Endodermal cell (in vitro differentiated cells): ENCODE measurements at places on chromosomes 12 and 14.

- peak; percentile 31 for DNase-seq
Measured at GRCh38 chr12:5888816-5889315, 56.2 kb downstream of the ANO2 start.

GRCh38 chr12:51883295-51883694, 4.6 kb upstream of the ANKRD33 start:
- peak; percentile 24 for DNase-seq

- no peak for DNase-seq
Measured at GRCh38 chr14:86780876-86781510, 1212.0 kb downstream of the GALC start.

DNA sequence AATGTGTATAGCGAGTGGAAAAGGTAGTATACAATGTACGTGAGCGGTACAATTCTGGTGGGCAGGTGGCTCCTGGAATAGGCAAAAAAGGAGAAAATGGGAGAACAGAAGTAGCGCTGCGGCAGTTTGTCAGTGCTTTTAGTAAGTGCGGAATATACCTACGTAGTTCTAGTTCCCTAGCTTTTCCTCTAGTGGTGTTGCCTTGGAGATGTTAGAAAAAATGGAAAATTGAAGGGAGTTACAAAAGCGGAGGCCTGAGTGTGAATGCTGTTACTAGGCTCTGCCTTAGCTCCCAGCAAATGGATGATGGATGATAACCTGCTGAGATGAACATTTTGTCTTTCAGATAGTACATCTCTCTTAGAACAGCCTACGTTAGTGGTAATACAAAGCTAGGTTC, 1.1 kb downstream of the TTC8 start:
- no peak for DNase-seq

GRCh38 chr14:31968956-31969698, 108.0 kb upstream of the ARHGAP5 start:
- DNase-seq, result no peak

DNA sequence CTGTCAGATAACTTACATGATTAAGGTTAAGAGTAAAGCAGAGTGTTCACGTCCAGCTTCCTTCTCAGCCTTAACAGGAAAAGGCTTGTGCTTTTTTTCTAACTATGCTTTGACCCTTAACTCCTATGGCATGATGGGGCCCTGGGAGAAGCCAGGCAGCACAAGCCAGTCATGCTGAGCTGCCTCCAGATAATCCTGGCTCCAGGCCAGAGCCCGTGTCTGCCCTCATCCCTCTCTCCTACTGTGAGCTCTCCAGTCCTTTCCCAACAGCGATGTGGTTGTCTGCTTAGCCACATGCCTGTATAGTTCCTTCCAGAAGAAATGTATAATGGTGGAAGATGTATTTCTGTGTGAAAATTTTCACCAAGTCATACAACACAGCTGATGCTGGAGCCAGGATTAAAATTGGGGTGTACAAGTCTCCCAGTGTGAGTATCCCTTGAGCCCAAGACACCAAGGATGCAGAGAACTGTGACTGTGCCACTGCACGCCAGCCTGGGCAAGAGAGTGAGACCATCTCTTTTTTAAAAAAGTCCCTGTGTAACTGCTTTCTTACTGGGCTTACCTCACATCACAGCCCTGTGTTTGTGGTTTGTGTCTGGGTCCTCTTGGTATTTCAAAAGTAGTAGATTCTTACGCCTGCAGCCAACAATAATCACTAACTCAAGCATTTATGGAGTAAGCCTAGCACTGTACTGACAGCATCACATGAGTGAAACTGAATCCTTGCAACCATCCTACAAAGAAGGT, 7.9 kb upstream of the ITFG2 start:
- no peak for DNase-seq

DNA sequence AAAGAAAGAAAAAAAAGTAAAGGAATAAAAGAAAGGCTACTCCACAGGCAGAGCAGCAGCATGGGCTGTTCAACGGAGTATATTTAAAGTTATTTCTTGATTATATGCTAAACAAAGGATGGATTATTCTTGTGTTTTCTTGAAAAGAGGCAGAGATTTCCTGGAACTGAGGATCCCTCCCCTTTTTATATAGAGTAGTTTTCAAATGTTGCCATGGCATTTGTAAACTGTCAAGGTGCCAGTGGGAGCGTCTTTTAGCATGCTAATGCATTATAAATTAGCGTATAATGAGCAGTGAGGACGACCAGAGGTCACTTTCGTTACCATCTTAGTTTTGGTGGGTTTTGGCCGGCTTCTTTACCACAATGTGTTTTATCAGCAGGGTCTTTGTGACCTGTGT, 383.0 kb downstream of the PCNX1 start:
- DNase-seq, result no peak

DNA sequence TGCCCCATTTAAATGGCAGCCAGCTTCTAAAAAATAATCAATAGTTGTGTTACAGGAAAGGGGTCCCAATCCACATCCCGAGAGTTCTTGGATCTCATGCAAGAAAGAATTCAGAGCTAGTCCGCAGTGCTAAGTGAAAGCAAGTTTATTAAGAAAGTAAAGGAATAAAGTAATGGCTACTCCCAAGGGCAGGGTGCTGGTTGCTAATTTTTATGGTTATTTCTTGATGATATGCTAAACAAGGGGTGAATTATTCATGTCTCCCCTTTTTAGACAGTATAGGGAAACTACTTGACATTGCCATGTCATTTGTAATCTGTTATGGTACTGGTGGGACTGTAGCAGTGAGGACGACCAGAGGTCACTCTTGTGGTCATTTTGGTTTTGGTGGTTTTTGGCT, 591.3 kb downstream of the LRFN5 start:
- no peak for DNase-seq

DNA sequence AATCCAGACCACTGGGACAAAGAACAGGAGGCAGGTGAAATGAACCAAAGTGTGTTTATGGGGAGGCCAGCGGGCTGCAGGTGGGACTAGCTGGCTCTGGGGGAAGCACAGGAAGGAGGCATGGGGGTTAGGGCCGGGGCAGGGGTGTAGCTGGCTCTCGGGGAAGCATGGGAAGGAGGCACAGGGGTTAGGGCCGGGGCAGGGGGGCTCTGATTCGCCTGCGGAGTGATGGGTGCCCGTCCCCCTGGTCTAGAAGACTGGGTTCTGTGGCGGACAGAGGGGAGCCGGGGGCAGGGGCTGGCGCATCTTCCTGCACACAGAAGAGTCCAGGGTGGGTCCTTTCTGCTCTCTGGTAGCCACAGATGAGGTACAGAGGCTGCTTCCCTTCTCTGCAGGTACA, 310.3 kb downstream of the TMEM121 start:
- no peak for DNase-seq

GRCh38 chr14:72512925-72513324, 381.0 kb downstream of the DPF3 start:
- DNase-seq, result no peak

- DNase-seq, result no peak
Measured at GRCh38 chr12:128968668-128969067, 115.4 kb downstream of the GLT1D1 start.

GRCh38 chr14:51367600-51367931, 127.5 kb downstream of the TMX1 start:
- DNase-seq, result no peak

- no peak for DNase-seq
Measured at GRCh38 chr12:58291106-58291505, 349.7 kb downstream of the ATP23 start.

DNA sequence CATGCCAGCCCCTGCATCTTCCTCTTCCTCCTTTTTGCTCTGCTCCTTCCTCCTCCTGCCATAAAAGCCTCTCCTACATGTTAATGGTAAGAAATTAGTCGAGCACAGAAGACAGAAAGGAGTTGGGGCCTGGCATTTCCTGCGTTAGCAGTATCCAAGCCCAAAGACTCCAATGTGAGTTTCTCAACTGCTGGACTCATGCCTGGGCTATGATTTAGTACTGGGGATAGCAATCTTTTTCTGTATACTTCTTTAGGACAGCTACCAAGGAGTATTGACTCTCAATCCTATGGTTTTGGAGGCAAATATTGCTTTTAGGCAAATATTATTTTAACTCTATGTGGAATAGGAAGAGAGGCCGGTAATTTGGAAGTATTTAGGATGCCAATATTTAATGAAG, 18.0 kb upstream of the SLC38A4 start:
- no peak for DNase-seq

DNA sequence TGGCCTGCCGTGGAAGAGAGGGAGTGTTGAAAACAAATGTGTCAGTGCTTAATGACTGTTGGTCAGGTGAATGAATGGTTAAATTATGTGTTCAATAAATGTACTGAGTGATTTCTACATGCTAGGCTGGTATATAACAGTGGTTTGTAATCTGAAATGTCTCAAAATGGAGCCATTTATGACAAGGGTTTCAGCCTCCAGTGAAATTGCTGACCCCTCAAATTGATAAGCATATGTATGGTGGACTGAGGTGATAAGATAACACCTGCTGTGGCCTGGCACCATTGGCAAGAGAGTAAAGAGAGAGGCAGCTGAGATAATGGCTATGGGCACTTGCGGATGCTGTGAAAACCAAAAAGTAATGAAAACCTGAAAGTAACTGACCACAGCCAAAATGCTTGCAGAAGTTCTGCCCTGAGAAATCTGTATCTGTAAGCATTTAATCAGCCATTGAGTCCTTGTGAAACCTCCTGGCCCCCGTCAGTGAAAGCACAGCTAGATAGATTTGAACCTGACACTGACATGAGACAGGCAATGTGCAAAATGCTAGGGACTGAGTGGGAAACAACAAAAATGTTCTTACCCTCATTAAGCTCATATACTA, 1.4 kb upstream of the BCAT1 start:
- DNase-seq, result no peak

- DNase-seq, result no peak
Measured at GRCh38 chr14:52000696-52001095, 11.3 kb downstream of the RTRAF start.

GRCh38 chr14:22984959-22985658, 2.8 kb upstream of the AJUBA start:
- no peak for DNase-seq

- no peak for DNase-seq
Measured at GRCh38 chr14:86796221-86797074, 1196.5 kb downstream of the GALC start.

GRCh38 chr12:12784911-12785814, at the start of gene APOLD1:
APOLD1 (plus strand) TSS chr12:12785659; CDS start chr12:12785692, 33 bp downstream.
- peak; percentile 84 for DNase-seq

DNA sequence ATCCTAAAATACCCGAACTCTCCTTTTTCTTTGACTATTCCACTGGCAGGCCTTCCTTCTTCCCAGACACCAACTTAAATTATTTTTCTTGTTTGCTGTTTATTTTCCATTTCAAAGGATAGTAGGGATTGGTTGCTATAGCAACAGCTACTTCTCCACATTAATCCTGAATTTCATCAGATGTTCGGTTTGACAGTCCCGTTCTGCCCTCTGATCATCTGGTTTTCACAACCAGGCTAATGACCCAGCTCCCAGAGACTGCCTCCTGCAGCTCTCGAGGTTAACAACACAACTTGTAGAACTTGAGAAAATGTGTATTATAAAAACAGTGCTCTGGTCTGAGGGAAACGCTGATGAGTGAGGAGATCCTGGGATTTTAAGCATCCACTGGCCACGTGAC, 45.5 kb downstream of the NUAK1 start:
- DNase-seq, result peak; percentile 45

DNA sequence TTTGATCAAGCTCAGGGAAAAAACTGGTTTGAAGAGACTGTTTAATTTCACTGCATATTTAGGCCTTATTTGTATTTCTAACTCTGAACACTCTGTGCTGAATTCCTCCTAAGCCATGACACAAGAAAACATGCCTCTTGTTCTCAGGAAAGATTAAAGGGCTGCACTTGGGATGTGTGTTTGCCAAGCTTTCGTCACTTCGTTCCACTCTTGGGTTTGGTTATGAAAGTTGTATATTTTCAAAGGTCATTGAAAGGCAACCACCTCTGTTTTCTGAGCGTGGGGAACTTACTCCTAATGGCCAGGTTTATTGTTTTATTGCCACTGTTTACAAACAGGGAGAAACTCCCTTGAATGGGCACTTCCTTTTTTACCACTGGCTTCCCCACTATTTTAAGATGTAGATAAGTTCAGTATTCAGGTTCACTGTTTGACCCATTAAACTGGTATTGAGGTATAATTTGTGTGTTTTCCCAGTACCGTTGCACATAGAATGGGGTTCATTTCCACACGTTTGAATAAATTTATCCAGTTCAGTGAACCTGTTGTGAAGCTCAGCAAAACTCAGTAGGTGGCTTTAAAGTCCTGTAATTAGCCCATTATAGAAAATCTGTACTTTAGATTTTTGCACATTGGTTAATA, 65.3 kb downstream of the NKX2-1 start:
- DNase-seq, result no peak

- no peak for DNase-seq
Measured at GRCh38 chr14:75939200-75939599, 42.6 kb downstream of the TGFB3 start.

DNA sequence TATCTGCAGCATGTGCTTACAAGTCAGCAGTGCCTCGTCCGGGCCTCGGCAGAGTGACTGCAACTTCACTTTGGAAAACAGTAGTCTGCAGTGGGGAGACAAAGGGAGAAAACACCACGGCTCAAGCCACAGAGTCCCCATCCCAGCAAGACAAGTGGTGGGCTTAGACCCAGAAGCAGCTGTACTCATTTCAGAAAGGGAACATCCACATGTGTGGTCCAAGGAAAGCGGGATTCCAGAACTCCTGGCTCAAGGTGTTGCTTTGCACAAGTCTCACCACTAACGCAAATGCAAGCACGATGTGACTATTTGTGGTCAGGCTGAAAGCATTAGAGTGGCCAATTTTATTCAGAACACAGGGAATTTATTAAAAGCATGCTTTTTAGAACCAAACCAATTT, 198.3 kb downstream of the TTC7B start:
- no peak for DNase-seq

GRCh38 chr12:30622509-30622908, 73.2 kb downstream of the IPO8 start:
- DNase-seq, result no peak

- DNase-seq, result no peak
Measured at GRCh38 chr14:105529319-105529568, 2.9 kb downstream of the TMEM121 start.

DNA sequence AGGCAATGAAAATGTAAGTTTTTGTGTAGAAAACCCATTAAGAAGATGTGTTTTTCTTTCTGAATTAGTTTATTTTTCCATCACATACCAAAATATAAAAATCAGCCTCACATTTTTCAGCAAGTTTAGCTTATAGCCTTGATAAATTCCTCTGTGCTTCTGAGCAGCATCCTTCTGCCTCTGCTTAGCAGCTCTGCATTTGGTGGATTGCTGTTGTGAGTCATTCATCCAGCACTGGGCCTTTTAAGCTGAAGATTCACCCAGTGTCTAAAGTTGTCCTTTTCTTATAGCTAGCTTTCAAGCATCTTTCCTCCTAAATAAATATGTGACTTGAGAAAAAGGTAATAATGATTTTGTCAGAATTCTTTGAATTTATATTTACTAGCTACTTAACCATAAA, 206.1 kb downstream of the PCNX1 start:
- no peak for DNase-seq

- DNase-seq, result no peak
Measured at GRCh38 chr12:126668961-126669360, 1598.0 kb upstream of the TMEM132C start.

- no peak for DNase-seq
Measured at GRCh38 chr14:54610051-54610977, 43.4 kb downstream of the SAMD4A start.

GRCh38 chr14:39469094-39469710, 37.0 kb upstream of the FBXO33 start:
- DNase-seq, result peak; percentile 85

GRCh38 chr14:78598046-78598920, 428.1 kb downstream of the NRXN3 start:
- peak; percentile 92 for DNase-seq
